Brain pericyte (primary cell): ENCODE measurements at places on chromosomes 12 and 14.
A peak's percentile ranks its signal among the peaks of the same experiment; 100 is the strongest.

- no peak for DNase-seq
Measured at GRCh38 chr12:337039-337438, 52.1 kb downstream of the KDM5A start.

DNA sequence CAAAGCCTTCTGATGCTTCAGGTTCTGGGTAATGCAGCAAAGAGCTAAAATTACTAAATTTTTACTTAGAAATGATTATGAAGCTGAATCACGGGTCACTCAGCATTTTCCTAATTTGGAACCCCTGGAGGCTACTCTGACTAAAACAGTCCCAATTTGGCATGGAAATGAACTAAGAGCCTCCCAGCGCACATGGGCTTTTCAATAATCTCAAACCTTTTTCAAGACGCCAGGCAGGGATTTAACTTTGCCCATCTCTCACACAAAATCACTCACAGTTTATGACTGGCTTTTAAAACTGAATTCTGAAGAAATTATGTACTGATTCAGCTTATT, 68.3 kb downstream of the LLPH start:
- DNase-seq: no peak

- DNase-seq: peak; percentile 36
Measured at GRCh38 chr12:87216436-87216835, 812.8 kb downstream of the C12orf50 start.

DNA sequence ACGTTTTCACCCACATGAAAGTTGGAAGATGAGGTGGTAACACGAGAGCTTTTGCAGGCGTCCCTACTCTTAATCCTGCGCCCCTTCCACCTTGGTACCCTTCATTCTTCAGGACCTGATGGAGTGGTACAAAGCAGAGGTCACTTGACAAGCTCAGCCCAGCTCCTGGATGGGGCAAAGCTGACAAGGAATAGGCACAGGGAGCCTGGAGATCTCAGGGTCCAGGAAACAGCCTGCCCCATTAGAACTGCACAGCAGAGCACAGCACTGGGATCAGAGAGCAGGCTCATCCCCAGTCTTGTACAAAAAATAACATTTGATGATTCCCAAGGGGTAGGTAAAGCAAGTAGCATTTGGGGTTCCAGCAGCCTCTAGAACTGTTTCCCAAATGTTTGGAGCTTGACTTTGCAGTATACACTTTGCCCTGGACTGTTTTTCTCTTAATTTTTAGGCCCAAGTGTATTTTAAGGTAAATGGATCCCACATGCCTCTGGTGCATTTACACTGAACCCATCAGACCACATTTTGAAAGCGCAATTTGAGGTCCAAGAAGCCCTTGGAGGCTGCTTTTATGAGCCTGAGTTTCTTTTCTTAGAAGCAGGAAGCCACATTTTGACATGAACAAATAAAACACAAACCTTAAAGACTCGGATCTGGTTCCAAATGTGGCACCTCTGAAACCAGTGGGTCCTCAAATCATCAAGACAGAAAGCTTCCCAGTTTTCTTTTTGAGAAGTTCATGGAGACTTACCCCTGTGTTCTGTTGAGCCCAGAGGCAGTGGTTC, 633 bp downstream of the TC2N start:
- DNase-seq: no peak

DNA sequence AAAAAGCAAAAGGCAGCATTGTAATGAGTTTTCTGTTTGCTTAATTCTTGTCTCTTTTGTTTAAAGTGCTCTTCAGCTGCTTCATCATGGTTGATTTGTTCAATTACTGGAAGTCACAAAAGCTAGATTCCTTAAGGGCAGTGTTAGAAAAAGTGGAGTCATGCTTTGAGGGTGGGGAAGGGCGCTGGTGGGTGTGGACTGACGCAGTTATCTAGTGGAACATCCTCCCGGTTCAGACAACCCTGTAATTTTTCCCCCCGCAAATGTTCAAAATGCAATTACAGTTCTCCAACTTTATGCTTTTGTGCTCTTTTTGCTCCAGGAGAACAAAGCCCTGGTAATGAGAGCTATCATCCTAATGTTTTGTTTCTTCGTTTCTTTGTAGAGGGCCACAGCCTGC, 2.1 kb downstream of the AKAP6 start:
- DNase-seq: no peak
